ENCODE measurements at places on chromosomes 12 and 14.

- DNase-seq = no peak
These were observed 7.7 kb downstream of the XRCC3 start for GRCh38 chr14:103707329-103708263.

- no peak for DNase-seq
These were observed 723 bp downstream of the SIVA1 start for GRCh38 chr14:104753528-104754212.

GRCh38 chr12:27359578-27360340, 27.1 kb downstream of the BMAL2 start:
- no peak for DNase-seq

DNA sequence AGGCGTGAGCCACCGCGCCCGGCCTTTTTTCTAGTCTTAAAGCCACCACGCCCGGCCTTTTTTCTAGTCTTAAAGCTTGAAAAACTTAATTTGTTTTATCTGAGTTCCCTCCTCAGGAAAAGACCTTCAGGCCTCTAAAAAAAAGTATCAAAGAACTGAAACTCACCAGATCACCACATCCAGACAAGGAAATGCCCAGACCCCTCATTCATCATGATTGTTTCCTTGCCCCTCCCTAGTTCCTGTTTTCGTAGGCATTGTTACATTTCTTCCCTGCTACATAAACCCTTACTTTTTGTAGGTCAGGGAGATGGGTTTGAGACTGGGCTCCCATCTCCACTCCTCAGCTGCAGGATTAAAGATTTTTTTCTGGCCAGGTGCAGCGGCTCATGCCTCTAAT, 21.1 kb upstream of the VWF start:
- no peak for DNase-seq

GRCh38 chr14:36014236-36014635, 162.3 kb downstream of the PTCSC3 start:
- no peak for DNase-seq

- DNase-seq = no peak
These were observed 107.1 kb upstream of the AEBP2 start for GRCh38 chr12:19332196-19332595.

GRCh38 chr12:83843541-83843940, 1069.1 kb downstream of the SLC6A15 start:
- DNase-seq = no peak

- DNase-seq = no peak
These were observed 7.9 kb downstream of the CKAP4 start for GRCh38 chr12:106239951-106240335.

GRCh38 chr12:57213058-57213715, 3.4 kb upstream of the NXPH4 start:
- peak; percentile 71 for DNase-seq

DNA sequence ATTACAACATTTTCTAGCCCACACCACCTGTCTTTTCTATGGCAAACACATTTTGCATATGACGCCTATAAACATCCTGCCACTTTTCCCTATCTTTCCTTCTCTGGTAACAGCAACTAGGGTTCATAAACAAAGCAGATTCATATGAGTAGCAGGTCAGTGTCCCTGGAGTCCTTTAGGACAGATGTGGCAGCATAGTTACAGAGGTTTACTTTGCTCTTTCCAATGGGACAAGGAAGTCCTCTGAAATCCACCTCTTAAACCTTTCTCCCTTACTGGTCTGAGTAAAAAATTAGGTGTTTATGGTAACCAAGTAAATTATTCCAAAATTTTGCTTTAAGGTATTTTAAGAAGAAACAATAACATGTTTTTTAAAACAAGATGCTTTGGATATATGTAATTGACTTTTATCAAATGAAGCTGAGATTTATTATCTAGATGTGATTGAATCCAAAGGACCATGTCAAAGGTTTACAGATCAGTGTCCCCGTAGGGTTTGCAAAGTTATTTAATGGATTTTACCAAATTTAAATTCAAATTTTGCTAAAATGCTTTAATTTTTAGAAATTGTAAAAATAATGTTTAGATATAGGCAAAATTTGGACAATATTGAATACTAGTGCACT, 79.2 kb upstream of the PAWR start:
- DNase-seq = no peak

DNA sequence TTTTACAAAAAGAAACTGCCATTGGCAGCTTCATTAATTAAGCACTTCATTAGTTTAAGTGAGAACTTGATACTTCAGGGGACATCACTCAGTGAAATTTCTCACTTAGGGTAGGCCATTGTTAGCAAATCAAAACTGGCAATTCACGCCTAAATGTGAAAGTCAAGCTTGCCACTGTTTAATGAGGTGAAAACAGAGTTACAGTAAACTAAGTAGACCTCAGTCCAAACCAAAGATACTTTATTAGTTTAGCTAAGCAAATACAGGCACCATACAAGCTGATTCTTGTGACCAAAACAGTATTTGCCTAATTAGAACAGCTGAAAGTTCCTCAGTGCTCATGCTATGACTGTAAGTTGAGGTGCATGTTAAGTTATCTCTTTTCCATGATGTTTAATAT, 176.5 kb upstream of the CPNE8 start:
- no peak for DNase-seq

DNA sequence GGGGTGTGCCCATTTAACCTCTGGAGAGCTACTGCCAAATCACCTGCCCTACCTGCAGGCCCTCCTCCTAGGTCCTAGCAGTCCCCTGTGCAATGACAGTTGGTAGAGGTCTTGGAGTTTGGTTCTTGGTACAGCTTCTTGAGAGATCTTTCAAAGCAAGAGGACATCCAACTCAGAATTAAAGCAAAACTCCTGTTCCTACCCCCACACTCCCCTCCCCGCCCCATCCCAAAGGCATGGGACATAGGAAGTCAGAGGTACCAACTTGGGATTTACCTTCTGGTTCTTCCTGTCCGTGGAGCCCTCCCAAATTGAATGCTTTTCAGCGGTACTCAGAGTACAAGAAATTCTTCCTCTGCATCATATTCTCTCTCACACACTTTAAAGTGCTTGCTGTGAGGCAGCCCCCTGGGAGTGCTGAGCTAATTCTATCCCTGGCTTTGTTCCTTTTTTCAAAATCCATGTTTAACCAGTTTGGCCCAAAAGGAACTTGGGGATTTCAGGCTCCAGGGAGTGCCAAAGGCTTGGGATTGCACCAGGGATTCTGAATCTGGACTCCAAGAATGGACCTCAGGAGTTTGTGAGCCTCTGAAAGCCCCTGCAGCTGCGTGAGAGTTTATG, 40.8 kb downstream of the GALNT16 start:
- DNase-seq = no peak

DNA sequence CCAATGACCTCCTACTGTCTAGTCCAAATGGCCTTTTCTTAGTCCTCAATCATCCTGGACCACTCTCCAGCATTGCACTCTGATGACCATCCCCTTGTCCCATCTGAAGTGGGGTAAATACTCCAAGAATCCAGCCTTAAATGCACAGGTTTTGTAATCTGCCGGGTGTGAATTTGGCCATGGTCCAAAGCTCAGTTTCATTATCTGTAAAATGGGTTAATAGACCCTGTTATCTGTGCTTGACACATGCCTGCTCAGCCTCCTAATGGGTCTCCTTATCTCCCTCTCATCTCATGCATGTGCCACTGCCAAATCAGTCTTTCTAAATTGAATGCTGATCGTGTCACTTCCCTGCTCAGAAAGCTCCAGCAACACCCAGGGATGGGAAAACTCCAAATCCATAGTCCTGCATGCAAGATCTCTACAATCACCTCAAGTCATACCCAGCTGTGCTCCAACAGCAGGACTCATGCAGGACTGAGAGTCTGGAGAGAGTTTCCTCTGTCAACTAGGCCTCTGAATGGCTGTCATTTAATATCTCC, 22.3 kb downstream of the LGR5 start:
- DNase-seq = no peak

- DNase-seq = no peak
These were observed 113.3 kb upstream of the TMPO start for GRCh38 chr12:98402091-98402490.

GRCh38 chr12:122197612-122197966, 5.9 kb upstream of the B3GNT4 start:
- DNase-seq = no peak

- DNase-seq = no peak
These were observed 21.8 kb downstream of the MVK start for GRCh38 chr12:109595321-109595902.

GRCh38 chr12:29041621-29042020, 107.5 kb upstream of the FAR2 start:
- DNase-seq = no peak

DNA sequence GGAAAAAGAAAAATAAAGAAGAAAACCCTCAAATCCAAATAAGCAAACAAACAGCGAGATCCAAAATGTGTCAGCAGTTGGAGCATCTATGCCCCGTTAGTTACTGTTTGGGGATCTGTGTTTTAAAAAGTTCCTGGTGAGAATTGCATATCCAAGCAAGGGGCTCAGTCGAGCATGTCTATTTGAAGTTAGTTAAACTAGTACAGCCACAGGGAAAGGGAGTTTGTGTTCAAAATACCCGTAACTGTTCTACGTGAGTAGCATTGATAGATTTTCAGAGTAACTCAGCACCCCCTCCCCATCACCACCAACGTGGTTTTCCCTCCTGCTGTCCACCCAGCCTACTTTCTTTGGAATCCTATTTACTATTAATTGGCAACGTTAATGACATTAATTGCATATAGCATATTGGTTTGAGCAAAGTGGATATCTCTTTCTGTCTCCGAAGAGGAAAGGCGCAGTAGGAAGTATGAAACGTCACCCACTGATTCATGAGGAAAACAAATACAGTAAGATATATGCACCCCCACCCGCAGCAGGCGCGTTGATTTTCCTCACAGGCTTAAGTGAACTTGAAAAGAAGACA, 1.5 kb downstream of the NPAS3 start:
- DNase-seq = peak; percentile 61

- no peak for DNase-seq
These were observed 31.2 kb upstream of the KCNH5 start for GRCh38 chr14:63076488-63076887.

DNA sequence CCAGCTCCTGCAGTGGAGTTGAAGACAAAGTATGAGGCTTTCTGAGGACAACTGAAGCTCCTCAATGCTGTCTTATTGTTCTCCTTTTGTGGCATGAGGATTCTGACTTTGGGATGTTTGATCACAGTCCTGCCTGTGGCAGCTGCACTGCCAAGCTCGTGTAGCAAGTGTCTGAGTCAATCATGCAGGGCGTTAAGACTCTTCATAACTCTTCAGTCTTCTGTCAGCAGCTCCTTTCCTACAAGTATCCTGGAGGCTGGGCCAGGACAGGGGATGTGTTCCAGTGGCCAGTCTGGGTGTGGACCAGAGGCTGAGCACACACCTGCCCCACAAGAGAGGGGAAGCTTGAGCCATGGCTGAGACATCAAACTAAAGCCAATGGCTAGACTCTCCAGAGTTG, 94.3 kb downstream of the PELI2 start:
- DNase-seq = no peak

GRCh38 chr12:94203181-94203546, 54.8 kb downstream of the PLXNC1 start:
- DNase-seq = no peak

DNA sequence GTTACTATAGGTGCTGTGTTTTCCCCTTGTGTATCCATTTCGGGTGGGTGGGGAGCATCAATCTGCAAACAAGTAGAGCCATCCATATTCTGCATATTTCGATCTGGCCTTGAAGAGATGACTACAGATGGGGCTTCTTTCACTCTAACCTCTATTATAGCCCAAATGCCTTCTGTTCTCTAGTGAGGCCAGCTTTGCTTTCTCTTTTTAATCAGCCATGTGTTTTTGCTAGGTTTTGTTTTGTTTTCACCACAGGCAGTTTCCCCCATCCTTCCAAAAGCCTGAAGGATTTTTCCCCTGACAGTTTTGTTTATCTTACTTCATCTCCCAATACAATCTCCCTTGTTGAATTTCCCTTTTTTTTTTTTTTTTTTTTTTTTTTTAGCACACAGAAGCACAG, 224.1 kb downstream of the BTG1 start:
- DNase-seq = no peak

- no peak for DNase-seq
These were observed 2.6 kb downstream of the KRAS start for GRCh38 chr12:25248137-25248536.

DNA sequence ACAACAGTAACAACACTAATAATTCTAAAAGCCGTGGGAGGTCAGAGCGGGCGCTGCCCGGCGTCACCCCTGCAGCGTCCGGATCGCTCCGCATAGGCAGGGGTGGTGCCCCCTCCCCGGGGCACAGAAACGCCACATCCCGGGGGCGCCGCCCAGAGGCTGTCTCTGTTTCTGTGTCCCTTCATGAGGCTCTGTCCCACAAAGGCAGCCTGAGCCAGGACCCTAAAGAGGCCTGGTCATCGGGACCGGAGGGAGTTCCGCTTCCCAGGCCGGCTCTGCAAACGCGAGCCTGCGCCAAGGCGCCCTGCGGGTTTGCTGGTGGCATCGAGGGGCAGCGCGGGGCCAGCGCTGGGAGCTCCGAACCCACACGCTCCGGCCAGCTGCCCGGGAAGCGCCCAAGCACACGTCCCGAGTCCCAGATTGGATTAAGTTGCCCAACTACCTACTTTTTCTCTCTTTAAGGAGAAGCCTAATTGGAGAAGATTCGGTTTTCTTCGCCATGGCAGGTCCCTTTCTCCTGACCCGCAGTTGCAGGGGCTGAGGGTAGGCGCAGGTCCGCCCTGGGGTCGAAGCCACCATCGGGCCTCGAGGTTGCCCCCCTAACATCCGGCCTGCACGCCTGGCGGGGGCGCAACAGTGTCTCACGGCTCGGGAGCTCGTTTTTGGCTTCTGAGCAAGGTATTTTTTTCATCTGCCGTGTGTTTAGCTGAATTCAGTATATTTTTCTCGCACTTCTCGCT, 421.7 kb downstream of the VRK1 start:
- DNase-seq = no peak

GRCh38 chr12:69949311-69950002, 124.4 kb downstream of the MYRFL start:
- no peak for DNase-seq

GRCh38 chr12:34304001-34304400, 281.7 kb downstream of the ALG10 start:
- no peak for DNase-seq

DNA sequence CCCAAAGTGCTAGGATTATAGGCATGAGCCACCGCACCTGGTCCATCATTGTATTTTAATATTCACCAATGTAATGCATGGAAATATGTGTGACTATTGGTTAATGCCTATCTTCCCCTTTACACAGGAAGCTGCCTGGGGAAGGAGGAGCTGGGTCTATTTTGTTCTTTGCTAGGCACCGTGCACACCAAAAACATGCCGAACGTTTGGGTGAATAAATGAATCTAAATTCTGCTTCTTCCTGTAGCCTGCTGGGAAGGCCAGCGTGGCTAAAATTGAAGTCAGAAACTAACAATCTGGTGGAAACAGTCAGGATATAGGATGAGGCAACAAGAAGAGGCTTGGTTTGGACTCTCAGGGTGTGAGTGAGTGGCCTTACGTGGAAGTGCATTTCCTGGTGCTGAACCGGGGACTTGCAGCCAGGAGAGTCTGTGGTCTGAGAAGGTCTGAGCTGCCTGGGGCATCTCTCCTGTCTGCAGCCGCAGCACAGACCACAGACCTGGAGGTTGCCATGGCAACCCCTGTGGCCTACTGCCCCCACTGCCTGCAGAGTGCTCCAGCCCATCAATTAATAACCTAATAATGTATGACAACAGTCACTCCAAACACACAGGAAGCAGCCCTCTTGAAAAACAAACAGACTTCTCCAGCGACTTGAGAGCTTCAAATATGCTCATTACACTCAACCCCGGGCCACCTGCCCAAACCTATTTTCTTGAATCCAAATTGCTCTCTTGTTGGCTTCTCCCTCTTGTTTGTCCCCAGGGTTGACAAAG, 5.5 kb upstream of the GPR68 start:
- DNase-seq = peak; percentile 73

- DNase-seq = no peak
These were observed 33.3 kb downstream of the BAZ2A start for GRCh38 chr12:56596815-56597214.

GRCh38 chr12:104910196-104910840, 47.8 kb downstream of the SLC41A2 start:
- DNase-seq = no peak

All from SHP77 (cell line).